Activated effector memory CD4-positive, alpha-beta T cell treated with Interleukin-2 at 50 U/mL for 16 hours (primary cell): ENCODE measurements at places on chromosomes 2 and 18.

DNA sequence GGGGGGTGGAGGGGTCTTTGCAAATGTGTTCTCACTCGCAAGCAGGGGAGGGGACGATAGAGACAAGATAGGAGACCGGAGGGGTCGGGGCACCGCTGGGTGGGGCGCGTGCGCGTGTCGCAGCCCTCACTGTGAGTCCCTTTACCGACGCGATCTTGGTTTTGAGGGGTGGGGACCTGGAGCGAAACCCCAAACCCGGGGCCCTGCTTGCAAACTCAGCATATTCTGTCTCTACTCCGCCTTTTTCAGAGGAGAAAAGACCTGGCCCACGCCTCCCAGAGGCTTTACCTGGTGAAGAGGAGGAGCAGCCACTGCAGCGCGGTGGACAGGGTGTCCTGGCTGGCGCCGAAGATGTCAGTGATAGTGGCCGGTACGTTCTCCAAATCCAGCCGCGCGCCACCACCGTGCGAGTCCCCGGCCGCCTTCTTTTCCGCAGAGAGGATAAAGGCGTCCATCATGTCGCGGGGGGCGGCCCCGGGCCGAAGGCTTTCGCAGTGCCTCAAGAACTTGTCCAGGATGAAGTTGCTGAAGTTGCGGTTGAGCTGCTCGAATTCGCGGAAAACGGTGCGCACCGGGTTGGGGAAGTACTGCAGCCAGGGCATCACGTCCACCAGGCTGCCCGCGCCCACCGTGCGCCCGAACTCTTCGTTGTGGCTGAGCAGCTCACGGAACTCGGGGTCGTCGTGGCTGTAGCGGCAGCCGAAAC is 1.7 kb downstream of the CYP1B1 start:
- no peak for DNase-seq

DNA sequence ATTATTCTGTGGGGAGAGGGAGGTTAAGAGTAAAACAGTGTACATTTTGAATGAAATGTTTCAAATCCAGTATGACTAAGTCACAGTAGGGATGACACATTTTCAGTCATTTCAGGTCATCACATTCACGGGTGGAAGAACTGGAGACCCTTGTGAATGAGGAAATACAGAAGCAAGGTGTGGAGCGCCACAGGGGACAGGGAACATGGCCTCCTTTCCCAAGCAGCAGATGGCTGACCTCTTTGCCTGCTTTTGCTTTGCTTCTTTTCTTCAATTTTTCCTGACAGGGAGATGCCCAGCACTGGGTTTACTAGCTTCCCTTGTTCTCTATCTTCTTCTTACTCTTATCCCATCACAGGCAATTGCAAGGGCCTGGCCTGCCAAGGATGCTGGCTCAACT is 278.9 kb upstream of the DLGAP1 start:
- DNase-seq: no peak

- DNase-seq: no peak
Observed at GRCh38 chr2:84492571-84492970, 23.7 kb upstream of the DNAH6 start.

DNA sequence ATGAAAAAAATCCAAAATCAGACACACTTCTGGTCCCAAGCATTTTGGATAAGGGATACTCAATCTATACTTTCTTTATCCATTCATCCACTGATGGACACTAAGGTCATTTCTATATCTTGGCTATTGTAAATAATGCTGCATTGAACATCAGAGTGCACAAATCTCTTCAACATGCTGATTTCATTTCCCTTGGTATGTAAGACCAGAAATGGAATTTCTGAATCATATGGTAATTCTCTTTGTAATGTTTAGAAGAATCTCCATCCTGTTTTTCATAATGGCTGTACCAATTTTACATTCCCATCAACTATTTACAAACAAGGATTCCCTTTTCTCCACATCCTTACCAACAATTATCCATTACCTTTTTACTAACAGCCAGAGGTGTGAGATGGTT is 33.7 kb upstream of the MCM6 start:
- DNase-seq: no peak

GRCh38 chr2:10884574-10884975 is 27.2 kb upstream of the KCNF1 start:
- no peak for DNase-seq

- no peak for DNase-seq
Observed at GRCh38 chr2:74566076-74566753, 11.7 kb downstream of the DOK1 start.

GRCh38 chr18:36758623-36759022 is 70.2 kb downstream of the TPGS2 start:
- DNase-seq: no peak

DNA sequence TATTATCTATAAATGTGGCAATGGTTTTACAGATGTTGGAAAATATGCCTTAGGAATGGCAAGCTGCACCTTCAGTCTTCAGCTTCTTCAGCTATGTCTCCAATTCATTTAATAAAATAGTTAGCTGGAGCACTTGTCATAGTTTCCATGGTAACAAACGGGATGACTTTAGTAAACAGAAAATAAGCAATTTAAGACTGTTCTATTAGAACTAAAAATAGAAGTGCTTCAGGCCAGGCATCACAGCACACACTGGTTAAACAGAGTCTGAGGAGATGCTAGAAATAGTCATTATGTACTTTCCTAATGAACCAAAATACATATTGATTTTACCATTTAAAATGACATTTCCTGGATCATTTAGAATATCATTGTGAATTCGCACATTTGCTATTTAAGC is 195.0 kb downstream of the GCA start:
- no peak for DNase-seq

DNA sequence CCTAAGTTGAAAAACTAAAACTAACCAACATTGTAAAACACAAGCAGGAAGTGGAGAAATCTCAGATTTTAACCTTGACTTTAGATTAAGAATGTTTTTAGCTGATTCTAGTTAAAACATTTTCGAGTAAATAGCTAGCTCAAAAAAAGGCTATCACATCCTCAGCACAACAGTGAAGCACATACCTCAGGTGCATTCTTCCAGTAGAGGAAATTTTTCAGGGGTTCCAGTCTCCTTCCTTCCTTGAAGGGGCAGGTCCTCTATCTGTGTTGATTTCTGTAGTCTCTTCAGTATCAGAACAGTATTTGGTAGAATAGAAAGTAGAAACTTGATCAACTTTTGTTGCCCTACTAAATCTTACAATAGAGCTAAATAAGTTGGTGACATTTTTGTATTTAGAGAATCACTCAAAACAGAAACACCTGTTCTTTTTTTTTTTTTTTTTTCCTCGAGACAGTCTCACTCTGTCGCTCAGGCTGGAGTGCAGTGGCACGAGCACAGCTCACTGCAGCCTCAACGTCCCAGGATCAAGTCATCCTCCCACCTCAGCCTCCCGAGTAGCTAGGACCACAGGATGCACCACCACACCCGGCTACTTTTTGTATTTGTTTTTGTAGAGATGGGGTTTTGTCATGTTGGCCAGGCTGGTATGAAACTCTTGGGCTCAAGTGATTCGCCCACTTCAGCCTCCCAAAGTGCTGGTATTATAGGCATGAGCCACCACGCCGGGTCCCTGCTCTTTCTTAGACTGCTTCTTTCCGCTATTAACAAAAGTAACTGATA is 6.9 kb upstream of the GPR155 start:
- no peak for DNase-seq

DNA sequence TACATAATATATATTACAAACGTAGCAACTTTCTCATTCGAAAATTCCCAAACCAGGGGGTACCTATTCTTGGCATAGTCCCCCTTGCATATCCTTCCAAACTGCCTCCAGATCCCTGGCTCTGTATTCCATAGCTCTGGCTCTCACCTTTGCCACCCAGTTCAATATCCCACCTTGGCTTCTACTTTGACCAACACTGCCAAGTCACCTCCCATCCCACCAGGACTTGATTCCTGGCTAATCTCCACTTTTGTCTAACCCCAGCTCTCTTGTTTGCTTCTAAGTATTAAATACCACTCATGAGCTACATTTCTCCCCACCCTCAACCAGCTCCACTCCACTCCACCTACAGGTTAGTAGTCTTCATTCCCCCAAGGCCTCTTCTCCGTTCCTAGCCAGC is 103.2 kb upstream of the WDR75 start:
- no peak for DNase-seq

GRCh38 chr2:74834792-74835755 is 1.1 kb downstream of the HK2 start:
- peak; percentile 35 for DNase-seq

GRCh38 chr2:86283411-86284030 is 53.9 kb downstream of the REEP1 start:
- no peak for DNase-seq

GRCh38 chr2:887639-888038 is 63.0 kb upstream of the SNTG2 start:
- no peak for DNase-seq

DNA sequence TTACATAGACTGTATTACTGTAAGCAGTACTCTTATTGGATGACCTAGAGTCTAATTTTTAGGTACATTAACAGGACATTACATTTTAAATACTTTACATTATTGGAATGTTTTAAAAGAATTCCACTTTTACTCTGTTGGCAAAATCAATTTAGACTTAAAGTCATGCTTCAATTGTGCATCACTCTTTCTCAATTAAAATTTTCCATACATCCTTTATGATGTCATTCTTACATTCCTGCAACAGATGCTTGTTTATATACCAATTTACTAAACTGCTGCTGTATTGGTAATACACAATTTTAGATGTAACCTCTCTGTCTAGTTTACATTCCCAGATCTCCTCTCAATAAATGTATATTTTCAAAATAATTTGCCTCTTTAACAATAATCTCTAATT is 440.1 kb downstream of the ZEB2 start:
- DNase-seq: no peak
